A172 (cell line): ENCODE measurements at places on chromosomes 16 and 17. TPM values are rescaled to one million over a fixed set of nuclear protein-coding genes. Genes with fewer than 3 reads are reported as not detected.

- peak; percentile 23 for DNase-seq
These were observed 3.3 kb downstream of the KRT37 start for GRCh38 chr17:41421116-41421515.

DNA sequence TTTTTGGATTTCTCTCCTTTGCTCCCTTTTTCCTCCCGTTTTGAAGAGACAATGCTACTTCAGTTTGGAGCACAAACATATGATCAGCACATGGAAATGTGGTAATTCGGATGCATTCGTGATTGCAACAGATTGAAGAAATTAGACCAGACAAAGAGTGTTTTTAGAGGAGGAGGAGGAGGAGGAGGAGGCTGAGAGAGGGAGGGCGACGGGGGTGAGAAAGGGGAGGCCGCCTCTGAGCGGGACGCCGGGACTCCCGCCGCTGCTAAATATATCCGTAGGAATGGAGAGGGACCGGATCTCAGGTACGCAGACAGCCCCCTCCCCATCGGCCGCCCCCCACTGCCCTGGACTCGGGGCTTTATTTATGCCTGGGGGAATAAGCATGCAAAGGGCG is 179.3 kb downstream of the SEC14L1 start:
- DNase-seq = no peak

DNA sequence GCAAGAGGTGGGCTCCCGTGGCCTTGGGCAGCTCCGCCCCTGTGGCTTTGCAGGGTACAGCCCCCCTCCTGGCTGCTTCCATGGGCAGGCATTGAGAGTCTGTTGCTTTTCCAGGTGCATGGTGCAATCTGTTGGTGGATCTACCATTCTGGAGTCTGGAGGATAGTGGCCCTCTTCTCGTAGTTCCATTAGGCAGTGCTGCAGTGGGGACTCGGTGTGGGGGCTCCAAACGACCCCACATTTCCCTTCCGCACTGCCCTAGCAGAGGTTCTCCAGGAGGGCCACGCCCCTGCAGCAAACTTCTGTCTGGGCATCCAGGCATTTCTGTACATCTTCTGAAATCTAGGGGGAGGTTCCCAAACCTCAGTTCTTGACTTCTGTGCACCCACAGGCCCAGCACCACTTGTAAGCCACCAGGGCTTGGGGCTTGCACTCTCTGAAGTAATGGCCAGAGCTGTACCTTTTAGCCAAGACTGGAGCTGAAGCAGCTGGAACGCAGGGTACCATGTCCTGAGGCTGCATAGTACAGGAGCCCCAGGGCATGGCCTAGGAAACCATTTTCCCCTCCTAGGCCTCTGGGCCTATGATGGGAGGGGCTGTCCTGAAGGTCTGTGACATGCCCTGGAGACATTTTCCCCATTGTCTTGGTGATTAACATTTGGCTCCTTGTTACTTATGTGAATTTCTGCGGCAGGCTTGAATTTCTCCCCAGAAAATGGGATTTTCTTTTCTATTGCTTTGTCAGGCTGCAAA is 6.0 kb downstream of the PRKAR1A start:
- DNase-seq = no peak

TP53TG3D gene
- total RNA-seq = not detected in 2 replicates

NRN1L gene
- not detected in 2 replicates for total RNA-seq
